ENCODE measurements at places on chromosomes 1 and 21.

DNA sequence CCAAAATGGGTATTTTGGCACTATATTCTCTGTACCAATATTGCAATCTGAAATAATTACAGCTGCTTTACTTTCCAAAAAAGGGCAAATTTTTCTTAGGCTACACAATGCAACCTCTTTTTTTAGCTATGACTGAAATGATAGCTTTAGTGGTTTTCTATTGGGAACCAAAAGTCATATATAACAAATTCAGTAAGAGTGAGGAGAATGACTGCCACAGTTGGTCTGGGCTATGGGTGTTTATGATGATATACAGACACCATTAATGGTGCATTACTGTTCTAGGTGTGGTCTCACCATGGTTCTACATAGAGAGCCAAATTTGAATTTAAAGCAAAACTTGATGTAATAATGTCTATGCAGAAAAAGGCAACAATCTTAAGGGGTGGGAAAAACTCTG, 72.3 kb upstream of the PTBP2 start:
- no peak for DNase-seq

DNA sequence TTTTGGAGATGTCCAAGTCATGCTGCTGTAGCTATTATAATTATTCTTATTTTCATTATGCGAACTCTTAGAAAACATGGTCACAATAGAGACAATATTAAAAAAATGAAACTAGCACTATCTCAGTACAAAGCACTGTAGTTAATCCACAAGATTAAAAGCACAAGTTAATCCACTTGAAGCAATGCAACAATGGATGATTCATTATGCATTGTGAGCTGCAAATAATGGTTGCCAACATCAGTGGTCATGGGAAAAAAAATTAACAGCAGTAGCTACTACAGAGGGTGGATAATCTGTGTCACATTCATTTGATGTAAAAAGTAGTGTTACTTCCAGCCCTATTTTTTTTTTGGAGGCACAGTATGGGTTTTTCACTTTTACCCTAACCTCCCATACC, 56.7 kb downstream of the DPT start:
- no peak for DNase-seq

DNA sequence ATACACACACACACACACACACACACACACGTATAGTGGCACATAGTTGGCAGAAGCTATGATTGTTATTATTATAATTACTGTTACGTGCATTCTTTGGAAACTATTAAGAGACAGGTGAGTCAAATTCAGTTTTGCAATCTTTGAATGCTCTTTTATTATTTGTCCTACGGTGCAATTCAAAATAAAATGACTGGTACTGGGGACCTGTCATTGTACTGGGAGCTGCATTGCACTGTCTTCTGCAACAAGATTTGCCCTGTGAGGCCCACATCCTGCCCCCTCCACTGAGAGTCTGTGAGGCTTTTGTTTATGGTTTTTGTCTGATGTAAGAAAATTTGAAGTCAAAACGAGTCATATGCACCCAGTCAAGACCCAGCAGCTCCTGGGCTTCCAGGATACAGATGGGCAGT, 1.9 kb downstream of the LY9 start:
- no peak for DNase-seq

DNA sequence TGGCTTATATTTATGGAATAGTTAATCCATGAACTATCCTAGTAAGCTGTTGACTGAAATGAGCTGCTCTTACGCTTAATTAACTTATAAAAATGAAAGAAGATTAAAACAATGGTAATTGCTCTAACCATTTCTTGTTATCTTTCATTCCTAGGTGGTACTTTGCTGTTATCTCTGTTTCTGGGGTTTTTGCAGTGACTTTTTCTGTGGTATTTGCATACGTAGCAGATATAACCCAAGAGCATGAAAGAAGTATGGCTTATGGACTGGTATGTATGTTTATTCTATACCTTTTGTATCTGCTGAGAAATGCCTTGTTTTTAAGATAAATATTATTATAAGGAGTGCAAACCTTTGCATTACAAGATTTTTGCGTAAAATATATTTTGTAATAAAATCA, 71.0 kb downstream of the SASS6 start:
- DNase-seq = no peak

- no peak for DNase-seq
Measured at GRCh38 chr1:245748240-245748639, 593.5 kb downstream of the KIF26B start.

GRCh38 chr1:38334930-38335592, 288.5 kb upstream of the POU3F1 start:
- no peak for DNase-seq

Measured in GM10248 (cell line).